Stimulated activated CD4-positive, alpha-beta T cell treated with anti-CD3 and anti-CD28 coated beads, TNF-alpha, amount 100 ng/mL, for 48 hours (primary cell): ENCODE measurements at places on chromosomes 16 and 17.

DNA sequence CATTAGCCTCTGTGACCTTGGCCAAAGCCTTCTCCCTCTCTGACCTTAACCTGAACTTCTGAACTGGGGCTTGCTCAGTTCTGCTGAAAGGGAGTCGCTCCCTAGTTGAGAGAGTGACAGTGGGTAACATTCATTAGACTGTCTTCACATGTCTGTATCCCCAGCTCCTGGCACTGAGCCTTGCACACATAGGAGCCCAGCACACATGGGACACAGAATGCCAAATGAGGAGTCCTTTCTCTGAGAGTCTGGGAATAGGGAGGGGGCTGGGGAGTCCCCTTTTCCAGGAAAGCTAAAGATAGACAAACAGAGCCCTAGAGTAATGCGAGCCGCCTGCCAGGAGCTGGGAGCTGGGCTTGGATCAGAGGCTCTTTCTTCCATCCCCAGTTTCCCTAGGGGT, 2.5 kb downstream of the TAC4 start:
- DNase-seq = no peak

GRCh38 chr17:48548523-48549280, 3.8 kb upstream of the HOXB2 start:
- no peak for DNase-seq

- no peak for DNase-seq
These were observed 116.2 kb downstream of the C17orf67 start for GRCh38 chr17:56717471-56717870.

- DNase-seq = no peak
These were observed 43.5 kb downstream of the PHKB start for GRCh38 chr16:47504599-47504998.

DNA sequence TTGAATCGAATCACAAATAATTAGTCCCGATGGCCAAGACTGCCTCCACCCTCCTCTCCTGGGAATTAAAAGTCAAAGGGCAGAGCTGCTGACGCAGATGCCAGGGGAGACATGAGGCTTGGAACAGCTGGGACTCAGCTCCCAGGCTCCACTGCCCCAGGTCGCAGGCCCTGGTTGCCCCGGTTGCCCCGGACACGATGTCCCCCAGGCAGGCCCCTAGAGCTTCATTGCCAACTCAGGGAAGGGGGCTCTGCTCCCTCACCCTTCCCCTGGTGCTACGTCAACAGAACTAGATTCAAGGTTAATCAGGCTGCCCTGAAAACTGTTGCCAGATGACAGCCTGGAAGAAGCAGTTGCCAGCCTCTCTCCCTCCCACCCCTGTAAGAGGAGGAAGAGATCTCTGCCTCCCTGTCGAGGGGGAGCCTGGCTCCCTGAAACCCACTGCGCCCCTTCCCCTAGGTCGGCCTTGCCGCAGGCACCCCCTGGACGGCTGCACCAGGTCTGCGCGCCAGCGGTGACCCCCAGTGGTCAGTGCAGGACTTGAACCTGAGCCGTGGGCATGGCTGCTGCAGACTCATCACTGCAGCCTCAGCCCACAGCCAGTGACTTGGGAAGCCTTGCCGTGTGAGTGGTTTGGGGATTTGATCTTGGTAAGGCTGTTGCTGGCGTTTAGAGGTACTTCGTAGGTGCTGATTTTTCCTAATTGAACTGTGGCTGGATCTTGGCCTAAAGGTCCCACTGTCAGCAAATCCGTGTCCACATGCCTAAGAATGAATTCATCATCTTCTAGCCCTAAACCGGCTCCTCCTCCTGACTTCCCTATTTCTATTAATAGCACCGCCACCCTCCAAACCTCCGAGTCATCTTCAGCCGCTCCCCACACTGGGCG, 84.1 kb upstream of the TOB1 start:
- DNase-seq = peak; percentile 38

GRCh38 chr17:37710344-37710886, 34.4 kb downstream of the HNF1B start:
- no peak for DNase-seq

GRCh38 chr17:29080323-29080722, 37.4 kb downstream of the PIPOX start:
- no peak for DNase-seq

DNA sequence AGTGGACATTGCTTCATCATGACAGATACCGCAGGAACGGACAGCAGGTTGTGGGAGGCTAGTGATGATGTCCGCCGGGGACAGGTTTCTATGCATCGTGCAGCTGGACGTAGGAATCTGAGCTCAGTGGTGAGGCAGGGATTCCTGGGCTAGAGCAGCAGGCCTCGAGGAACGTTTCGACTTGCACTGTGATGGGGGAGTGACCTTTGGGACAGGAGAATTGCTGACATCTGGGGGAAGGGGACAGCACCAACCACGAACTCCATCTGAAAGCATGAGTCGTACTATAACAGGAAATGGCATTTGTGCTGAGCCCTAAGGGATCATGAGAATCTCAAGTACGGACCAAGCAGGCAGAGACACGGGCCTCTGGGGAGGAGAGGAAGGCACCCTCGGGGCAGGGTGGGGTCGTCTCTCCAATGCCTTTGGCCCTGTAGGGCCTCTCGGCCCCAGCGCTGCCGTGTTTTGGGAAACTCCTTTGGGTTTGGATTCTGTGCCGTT, 65.8 kb upstream of the ENDOV start:
- DNase-seq = no peak

- no peak for DNase-seq
These were observed 72.6 kb upstream of the LGALS9 start for GRCh38 chr17:27558341-27558740.

GRCh38 chr17:64608571-64608981, 53.5 kb downstream of the SMURF2 start:
- no peak for DNase-seq

GRCh38 chr16:90078579-90078895, 1.4 kb upstream of the PRDM7 start:
- no peak for DNase-seq

DNA sequence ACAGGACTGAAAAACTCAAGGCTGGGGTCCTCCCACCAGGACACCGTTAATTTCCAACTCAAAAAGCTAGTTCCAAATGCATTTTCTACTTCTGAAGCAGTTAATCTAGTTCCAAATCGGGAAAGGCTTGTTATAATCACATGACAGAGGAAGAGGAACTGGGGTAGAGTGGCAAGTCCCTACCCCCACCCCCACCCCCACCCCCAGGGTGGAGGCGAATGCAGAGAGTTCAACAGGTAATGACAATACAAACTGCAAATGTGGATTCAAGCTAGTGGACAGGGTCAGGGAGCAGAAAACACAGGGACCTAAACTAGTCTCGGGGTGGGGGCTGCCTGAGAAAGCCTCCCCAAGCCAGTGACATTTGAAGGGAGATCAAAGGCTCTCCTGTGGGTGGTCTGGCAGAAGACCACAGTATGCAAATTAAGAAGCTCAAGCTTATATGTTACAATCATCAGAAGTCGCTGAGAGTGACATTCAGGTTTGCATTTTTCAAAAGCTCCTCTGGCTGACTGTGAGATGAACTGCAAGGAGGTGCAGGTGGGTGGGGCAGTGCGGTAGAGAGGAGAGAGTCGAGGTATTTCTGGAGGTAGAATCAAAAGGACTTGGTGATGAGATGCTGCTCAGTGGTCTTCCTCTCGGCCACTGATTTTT, 56.4 kb upstream of the SLC25A19 start:
- DNase-seq = peak; percentile 40
